ENCODE measurements at places on chromosomes 2 and 18.

GRCh38 chr2:72894514-72894913 lies 7.3 kb downstream of the SPR start:
- no peak for DNase-seq

- peak; percentile 58 for DNase-seq
These were observed 213.0 kb upstream of the CELF4 start for GRCh38 chr18:37778417-37779165.

DNA sequence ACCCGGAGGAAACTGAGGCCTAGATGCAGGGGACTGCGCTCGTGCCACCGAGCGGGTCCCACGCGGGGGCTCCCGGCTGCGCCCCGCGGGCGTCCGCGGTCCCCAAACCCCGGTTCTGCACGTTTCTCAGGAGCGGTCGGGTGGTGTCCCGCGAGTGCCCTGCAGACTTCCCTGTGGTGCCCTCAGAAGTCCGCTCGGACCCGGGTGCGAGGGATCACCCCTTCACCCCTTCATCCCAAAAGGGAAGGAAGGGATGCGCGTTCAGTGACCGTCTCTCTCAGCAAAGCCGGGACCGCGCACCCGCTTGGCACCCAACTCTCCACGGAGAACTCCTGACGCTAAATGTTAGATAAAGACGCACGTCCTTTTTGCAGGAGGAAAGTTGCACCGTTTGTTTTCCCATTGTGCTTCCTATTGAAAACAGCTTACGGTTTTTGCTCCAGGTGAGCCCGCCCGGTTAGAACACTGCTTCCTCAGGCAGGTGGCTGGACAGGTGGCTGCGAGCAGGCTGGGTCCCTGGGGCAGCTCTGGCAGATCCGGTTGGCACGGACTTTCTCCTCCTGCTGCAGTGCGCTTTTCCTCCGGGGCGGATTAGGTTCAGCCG lies 779 bp downstream of the DGKD start:
- DNase-seq: no peak

GRCh38 chr18:13471971-13472628 lies 253.5 kb downstream of the LDLRAD4 start:
- DNase-seq: peak; percentile 57

GRCh38 chr18:3420919-3421279 lies 29.1 kb upstream of the TGIF1 start:
- DNase-seq: no peak

GRCh38 chr2:121151311-121152109 lies 133.5 kb downstream of the TFCP2L1 start:
- DNase-seq: no peak

DNA sequence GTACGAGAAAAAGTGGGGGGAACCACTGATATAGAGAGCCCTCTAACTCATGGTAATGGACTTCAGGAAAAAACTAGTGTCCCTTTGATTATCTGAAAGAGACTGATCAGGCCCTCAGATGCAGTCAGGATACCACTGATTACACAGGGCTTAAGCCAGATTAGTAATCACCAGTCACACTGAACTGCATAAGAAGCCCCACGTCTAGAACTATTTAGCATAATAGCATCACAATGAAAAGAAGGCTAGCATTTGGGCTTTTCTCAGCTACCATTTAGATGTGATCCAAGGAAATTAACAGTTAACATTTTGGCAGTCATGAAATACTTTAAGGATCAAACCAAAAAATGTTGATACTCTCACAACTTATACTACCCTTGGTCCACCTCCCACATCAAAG lies 813.1 kb upstream of the POU3F3 start:
- DNase-seq: no peak

- no peak for DNase-seq
These were observed 821.4 kb downstream of the RNF144A start for GRCh38 chr2:7738596-7738995.

DNA sequence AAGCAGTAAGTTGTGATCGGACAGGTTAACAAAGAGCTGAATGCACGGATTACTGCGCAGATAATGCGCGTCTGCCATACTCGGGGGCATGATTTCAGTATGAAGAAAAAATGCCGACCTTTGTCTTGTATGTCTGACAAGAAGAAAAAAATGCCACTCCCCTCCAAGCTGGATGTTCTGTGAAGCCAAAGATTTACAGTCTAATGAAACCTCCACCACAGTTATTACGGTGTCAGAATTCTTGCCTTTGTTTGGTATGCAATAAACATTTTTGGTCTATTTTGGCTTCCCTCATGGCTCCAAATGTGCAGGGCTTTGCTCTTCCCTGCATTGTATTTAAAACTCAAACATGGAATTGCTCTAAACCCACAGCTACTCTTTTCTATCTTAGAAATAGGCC lies 72.2 kb upstream of the THUMPD2 start:
- DNase-seq: peak; percentile 85

Measured in HAP-1 (cell line).